ENCODE measurements at places on chromosomes 6 and 20.

- DNase-seq: no peak
Measured at GRCh38 chr6:15025446-15025845, 220.4 kb upstream of the JARID2 start.

- no peak for DNase-seq
Measured at GRCh38 chr6:21375151-21376116, 218.1 kb upstream of the SOX4 start.

DNA sequence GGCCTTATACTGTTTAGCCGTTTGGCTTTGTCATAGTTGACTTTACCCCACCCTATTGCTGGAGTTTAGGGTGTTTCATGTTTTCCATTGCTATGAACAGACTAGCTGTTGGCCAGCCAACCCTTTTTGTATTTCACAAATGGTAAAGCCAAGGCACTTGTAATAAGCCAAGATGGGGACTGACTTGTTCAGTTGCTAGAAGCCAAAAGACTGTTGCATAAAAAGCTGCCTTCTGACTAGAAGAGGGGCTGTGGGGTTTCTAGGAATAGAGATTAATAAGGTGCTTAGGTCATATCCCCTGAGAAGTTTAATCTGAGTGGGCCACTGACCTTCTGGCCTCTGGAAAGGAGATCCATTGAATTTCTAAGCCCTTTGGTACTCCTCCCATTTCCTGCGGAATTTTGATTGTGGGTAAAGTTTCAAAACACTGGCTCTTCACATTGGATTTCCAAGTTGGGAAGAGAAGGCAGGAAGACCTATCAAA, 211.1 kb downstream of the PLCB4 start:
- DNase-seq: no peak

GRCh38 chr6:132179955-132180354, 221.3 kb downstream of the MOXD1 start:
- DNase-seq: no peak

DNA sequence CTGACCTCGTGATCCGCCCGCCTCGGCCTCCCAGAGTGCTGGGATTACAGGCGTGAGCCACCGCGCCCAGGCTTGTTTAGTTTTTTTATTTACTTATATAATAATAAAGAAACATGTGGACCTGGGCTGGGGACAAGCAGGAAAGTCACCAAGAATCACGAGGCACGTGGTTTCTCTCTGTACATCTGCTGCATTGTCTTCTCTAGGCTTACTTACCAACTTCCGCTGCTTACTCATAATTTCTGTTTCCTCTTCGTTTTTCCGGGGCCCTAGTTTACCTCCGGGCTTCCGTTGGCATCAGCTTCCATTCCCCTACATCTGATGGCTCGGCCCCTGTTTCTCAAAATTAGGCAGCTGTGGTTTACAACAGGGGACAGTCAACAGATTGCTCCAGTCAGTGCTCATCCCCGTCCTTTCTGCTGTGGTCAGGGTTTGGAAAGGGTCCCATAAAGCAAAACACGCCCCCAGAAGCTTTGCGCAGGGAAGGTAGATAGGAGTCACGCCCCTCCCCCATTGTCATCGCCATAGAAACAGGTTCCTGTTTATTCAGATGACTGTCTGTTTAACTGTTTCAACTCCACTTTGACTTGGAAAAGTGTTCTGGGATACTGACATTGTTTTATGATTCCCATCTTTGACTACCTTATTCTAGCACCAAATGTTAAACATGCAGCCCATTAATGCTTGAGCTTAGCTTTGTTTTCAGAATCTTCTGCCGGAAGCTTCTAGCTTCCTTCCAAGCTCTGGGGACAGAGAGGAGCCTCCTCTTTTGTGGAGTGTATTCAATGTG, 31.9 kb upstream of the TXLNB start:
- no peak for DNase-seq

DNA sequence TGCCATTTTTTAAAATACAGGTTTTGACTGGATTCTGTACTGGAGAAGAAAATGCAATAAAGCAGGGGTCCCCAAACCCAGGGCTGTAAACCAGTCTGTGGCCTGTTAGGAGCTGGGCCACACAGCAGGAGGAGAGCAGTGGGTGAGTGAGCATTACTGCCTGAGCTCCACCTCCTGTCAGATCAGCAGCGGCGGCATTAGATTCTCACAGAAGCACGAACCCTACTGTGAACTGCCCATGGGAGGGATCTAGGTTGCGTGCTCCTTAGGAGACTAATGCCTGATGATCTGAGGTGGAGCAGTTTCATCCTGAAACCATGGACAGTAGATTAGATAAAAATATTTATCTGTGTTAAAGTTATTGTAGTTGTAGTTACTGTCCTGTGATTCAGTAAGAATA, 21.1 kb upstream of the FBXO9 start:
- no peak for DNase-seq

GRCh38 chr6:126300126-126300525, 39.8 kb upstream of the CENPW start:
- no peak for DNase-seq

- no peak for DNase-seq
Measured at GRCh38 chr6:81638366-81638765, 114.1 kb downstream of the TENT5A start.

- no peak for DNase-seq
Measured at GRCh38 chr6:79427721-79428120, 109.5 kb downstream of the LCA5 start.

- no peak for DNase-seq
Measured at GRCh38 chr20:45010399-45010828, 44.1 kb downstream of the STK4 start.

- no peak for DNase-seq
Measured at GRCh38 chr20:2473516-2473915, 2.9 kb upstream of the SNRPB start.

DNA sequence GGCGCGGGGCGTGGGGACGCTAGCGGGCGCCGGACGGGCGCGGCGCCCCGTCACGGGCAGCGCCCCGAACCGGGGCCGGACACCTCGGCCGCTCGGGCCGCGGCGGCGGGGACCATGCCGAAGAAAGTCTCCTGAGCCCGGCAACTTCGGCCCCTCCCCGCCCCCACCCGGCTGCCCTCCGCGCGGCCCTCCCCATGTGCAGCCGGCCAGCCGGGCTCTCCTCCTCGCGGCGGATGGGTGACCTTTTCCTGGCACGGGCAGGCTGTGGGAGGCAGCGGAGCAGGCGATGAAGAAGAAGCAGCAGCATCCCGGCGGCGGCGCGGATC, 278 bp downstream of the UST start:
- DNase-seq: peak; percentile 26

- DNase-seq: no peak
Measured at GRCh38 chr6:11492464-11493290, 44.9 kb upstream of the TMEM170B start.

DNA sequence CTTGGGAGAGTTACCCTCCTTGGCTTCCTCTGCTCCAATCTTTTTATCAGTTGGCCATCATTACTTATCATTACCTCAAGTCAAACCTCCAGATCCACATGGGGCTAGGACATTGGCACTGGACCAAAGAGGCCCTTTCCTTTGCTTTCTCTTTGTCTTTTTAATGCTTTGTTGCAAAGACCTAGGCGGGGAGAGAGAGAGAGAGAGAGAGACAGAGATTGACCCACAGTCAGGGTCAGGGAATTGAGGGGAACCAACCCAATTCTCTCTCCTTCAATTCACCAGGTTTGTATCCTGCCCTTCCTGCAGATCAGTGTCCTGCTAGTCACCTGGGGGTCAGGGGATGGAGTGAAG, 3.5 kb upstream of the VEGFA start:
- no peak for DNase-seq

- no peak for DNase-seq
Measured at GRCh38 chr6:119112812-119113530, 34.5 kb upstream of the FAM184A start.

DNA sequence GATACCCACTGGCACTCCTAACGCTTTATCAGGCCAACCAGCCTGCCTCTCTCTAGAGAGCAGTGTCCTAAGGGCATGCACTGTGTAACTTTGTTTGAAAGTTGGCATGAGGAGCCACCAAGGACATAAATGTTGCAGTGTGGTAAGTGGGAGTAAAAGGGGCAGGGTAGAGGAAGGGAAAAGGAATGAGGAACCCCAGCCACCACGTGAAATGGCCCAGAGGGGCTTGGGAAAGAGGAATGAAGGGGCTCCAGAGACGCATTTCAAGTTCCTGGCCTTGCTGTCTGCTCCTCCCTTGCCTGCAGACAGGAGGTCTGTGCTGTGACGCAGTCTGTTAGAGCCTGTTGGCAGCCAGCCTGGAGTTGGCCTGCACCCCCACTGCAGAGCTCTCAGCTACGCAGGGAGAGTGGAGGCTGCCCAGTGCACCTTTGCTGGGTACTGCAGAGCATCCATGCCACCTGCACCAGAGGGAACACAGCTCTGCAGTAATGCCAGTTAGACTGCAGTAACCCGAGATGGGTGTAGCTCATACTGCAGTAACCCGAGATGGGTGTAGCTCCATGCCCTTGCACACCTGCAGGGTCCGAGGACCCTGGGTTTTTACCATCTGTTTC, 86.8 kb upstream of the SNAP25 start:
- no peak for DNase-seq

- DNase-seq: no peak
Measured at GRCh38 chr6:112307707-112308106, 39.4 kb upstream of the RFPL4B start.

- peak; percentile 61 for DNase-seq
Measured at GRCh38 chr6:144215402-144215931, 65.2 kb downstream of the STX11 start.

DNA sequence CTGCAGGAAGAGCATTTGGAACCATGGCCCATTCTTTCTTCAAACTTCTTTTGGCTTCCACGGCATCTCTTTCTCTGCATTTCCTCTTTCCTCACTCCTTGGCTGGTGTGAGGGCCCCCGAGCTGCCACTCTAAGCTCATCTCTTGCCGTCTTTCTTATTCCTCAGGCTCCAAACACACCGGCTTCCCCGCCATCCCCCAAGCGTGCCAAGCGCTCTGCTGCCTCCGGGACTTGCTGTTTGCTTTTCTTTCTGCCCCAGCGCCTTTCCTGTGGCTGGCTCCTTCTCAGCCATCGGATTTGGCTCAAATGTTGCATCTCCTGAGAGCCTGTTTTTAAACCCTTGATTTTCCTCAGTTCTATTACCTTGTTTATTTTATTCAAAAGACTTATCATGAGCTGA, 172.7 kb downstream of the PACRG start:
- DNase-seq: no peak

DNA sequence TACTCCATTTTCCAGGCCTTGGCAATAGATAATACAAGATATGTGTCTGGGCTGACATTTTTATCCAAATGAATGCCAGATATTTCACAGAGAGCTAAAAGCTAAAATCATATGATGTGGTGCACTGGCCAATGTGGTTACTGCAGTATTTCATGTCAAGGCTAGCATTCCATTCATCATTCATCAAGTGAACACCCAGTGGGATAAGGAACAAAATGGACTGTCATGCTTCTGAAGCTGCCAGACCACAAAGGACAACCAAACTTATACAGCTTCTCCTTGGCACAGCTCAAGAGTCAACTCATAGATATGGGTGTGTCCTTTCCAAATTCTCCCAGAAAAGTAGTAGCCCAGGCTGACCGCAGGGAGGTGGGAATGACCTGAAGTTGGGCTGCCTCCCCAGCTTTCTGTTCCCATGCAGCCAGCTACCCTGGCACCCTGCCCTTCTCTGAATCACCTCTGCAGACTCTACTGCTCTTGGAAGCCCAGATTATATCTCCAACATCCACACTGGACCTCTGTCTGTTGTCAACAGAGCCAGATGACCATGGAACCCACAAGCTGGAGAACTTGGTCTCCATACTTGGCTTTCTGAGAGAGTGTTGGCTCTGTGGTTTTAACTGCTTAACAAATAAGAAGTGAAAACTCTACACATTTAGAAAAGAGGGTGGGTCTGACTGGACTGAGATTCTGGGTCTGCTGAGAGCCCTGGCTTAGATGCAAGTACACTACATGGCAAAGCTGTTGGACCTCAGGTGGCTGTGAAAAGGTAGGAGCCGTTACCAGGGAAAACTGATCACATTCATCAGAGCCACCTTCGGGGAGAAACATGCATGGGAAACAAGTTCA, 122.8 kb downstream of the ALDH8A1 start:
- no peak for DNase-seq

DNA sequence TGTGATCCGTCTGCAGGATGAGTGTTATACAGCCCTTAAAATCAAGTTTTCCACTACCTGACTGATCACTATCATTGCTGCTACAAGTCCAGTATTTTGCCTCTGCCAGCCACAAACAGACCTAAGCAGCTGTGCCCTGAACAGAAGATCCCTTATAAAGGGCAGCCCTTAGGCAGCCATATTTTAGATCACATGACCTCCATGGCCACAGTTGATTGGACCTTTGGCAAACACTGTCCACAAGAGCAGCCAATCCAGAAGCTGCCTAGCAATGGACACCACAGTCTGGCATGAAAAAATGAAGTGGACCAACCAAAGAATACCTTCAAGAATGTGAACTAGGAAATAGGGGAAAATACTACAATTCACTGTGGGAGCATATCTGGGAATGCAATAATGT, 50.8 kb downstream of the MC3R start:
- no peak for DNase-seq

DNA sequence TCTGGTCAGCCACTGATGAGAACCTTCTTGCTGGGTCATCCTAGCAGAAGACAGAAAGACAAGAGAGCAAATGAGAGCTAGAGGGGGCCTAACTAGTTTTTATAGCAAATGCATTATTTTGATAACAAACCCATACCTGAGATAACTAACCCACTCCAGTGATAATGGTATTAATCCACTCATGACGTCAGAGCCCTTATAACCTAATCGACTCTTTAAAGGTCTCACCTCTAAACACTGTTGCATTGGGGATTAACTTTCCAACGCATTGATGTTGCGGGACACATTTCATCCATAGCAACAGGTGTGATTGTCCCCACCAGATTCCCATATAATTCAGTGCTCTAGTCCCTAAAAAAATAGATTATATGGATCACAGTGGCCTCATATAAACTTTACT, 312.1 kb downstream of the HTR1B start:
- no peak for DNase-seq

GRCh38 chr6:125499535-125499934, 197.8 kb upstream of the HDDC2 start:
- no peak for DNase-seq
